ENCODE measurements at places on chromosomes 6 and 20. TPM values are rescaled to one million over a fixed set of nuclear protein-coding genes. Genes with fewer than 3 reads are reported as not detected.

- DNase-seq: no peak
These were observed 20.5 kb downstream of the CPNE5 start for GRCh38 chr6:36818756-36819155.

DNA sequence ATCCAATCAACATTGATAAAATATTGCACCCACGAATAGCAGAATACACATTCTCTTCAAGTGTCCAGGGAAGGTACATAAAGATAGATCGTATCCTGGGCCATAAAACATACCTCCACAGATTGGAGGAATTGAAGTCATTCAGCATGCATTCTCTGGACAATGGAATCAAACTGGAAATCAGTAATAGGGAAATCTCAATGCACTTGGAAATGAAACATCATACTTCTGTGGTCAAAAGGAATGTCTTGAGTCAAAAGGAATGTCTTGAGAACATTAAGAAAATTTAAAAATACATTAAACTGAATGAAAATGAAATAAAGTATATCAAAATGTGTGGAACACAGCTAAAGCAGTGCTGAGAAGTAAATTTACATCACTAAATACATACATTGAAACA is 138.8 kb downstream of the TFAP2A start:
- no peak for DNase-seq

GRCh38 chr6:29537714-29538403 is 21.7 kb downstream of the UBD start:
- DNase-seq: no peak

DNA sequence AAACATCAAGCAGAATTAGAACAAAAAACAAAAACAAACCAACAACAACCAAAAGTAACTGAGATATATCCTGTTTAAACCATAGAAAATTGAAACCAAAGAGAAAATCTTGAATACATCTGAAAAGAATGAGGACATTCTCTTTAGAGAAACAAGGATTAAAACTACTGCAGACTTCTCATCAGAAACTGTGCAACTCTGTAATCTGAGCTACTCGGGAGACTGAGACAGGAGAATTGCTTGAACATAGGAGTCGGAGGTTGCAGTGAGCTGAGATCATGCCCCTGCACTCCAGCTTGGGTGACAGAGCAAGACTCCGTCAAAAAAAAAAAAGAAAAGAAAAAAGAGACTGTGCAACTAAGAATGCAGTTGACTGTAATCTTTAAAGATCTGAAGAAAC is 153.4 kb downstream of the SYNDIG1 start:
- no peak for DNase-seq

DNA sequence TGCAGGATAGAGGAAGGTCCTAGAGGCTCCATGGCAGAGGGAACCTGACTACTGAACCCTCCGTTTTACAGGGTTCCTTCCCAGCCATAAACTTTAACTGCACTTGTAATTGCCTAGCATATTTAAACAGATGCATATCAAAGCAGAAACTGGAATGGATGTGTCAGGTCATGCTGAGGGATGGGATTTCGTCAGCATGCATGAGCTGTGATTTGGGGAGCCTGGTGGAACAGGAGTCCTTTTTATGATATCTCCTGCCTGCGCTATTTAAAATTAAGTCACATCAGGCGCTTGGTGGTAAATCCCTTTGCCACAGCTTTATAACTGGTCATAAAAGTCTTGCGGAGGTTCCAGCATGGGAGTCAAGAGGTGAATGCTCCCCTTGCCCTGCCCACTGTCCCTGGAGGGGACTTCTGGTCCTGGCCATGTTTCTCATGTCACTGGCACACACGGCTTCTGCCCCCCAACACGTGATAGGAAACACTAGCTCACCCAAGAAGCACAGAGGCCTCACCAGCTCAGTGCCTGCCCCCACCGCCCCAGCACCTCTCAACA is 26.0 kb upstream of the PCMTD2 start:
- DNase-seq: no peak

DNA sequence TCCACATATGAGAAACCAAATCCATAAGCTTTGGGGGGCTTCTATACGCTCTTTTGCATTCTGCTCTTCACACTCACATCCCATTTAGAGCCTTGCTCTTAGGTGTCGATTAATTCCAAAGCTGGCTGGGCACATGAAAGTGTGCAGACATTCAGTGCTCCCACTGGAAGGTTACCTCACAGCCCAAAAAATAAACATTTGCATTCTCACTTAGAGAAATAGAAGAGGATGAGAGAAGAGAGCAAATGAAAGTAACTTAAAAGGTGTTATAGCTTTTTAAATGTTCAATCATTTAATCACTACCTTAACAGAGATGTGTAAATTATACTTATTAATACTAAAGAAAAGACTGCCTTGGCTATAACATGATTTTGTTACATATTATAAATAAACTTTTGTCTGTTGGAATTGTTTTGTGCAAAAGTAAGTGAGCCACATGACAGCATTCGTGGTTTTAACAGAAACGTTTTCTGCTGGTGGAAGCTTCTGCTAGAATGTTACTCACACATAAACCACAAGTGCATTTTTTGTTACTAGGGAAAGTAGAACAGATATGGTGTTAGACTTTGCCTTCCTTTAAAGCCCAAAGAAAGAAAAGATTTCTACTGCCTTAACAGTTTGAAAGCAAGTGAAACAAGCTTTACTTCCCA is 116.7 kb downstream of the SIM1 start:
- no peak for DNase-seq

GRCh38 chr6:27066381-27066780 is 181.1 kb upstream of the PRSS16 start:
- DNase-seq: no peak

GRCh38 chr6:127971386-127971785 is 70.5 kb upstream of the THEMIS start:
- DNase-seq: no peak

GRCh38 chr20:36063916-36064657 is 90.5 kb upstream of the EPB41L1 start:
- DNase-seq: no peak

DNA sequence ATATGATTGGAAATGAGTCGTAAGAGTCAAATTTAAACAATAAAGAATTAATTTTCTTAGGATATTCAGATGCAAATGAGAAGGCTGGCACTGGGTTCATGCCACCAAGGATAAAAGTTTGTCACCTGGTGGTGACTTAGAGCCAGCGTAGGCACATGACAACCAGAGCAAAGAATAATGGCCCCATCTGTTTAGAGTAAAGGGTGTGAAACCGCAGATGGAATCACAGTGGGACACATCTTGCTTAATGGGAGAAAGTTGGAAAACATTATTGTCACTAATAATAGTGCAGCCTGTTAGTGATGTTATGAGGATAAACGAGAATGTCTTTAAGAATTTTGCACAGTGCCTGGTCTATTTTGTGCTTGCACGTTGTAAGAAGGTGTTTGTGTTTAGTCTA is 727.8 kb downstream of the QKI start:
- DNase-seq: no peak

GRCh38 chr6:139932671-139933070 is 558.2 kb upstream of the CITED2 start:
- DNase-seq: no peak

GRCh38 chr6:144758602-144759001 is 473.5 kb downstream of the UTRN start:
- DNase-seq: no peak

DNA sequence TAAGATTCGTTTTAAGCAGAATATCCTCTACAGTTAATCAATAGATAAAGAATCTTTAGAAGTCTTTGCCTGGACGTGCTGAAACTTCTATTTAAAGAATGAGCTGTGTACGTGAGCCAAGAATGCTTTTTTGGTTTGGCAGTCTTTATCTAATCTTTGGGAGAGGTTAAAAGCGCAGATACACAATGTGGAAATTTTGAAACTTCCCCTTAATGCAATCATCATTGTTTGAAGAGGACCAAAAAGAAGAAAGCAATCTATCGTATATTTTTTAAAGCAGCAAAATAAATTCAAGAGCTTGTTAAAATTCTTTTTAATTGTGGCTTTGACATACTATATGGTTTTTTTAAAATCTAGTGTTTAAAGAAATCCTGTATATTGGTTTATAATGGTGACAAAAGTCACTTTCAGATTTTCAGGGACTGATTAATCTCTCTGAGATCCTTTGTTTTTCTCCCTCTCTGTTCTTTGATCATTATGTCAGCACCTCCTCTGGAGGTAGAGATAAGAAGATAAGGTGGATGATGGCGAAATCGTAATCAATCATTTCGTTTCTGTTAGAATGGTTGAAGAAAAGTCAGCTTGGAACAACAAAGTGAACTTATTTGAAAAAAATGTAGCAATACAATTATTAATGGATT is 92.1 kb upstream of the FAM184A start:
- no peak for DNase-seq

Gene SPATA2
- total RNA-seq: 4.0 TPM

Gene RAB44
- not detected for total RNA-seq

GRCh38 chr20:47286681-47287080 is 69.8 kb downstream of the ZMYND8 start:
- DNase-seq: no peak

Gene CRISP2
- total RNA-seq: not detected

Gene GPLD1
- 0.35 TPM for total RNA-seq

DNA sequence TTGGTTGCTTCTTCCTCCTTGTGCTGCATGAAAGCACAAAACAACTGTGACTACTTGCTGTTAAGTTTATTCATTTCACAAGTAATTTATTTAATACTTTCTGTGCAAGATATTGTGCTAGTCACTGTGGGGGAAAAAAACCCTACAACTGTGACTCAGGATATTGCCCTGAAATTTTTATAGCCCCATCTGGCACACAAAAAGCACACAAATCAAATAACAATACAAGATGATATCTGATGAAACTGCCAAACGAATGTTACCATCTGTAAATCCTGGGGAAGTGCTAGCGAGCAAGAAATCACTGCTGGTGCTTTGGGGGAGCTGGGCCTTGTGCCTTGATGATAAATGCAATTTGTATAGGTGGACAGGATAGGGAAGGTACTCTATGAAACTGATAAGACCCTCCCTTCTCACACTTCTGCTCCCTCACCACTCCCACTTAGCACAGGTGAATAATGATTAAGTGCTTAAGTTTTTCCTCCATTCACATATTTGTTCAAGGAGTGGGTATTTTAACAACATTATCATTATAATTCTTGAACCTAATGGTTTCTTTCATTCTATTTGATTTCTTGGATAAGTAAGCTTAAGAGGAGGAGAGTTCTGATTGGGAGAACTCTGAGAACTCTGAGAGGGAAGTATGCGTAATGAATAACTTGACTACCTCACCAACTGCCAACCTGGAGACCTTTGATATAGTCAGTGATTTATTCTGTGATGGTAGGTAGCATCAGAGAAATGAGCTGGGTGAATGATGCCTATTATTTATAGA is 115.3 kb downstream of the RTN4IP1 start:
- DNase-seq: no peak

- no peak for DNase-seq
These were observed 132.6 kb upstream of the TBX18 start for GRCh38 chr6:84897011-84897410.

GRCh38 chr6:109490713-109491112 is 7.7 kb upstream of the ZBTB24 start:
- DNase-seq: no peak

DNA sequence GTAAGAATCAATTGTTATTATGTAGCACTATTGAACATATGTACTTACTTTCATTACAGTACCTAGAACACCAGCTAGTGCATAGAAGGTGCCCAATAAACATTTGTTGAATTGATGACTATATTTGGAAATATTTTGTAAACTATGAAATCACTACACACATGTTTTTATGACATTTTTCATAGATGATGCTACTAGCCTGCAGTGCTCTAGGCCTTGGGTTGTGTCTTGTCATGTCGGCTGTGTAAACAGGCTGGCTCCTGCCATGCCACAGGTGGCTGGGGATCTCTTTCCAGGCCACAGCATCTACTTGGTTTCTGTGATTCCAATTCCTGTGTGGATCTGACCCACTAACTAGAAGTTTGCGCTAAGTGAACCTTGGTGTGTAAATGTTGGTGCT is 43.3 kb upstream of the EDN1 start:
- no peak for DNase-seq

GRCh38 chr6:153059311-153059710 is 56.8 kb upstream of the MTRF1L start:
- DNase-seq: no peak

Gene GTPBP2
- total RNA-seq: 49.7 TPM

DNA sequence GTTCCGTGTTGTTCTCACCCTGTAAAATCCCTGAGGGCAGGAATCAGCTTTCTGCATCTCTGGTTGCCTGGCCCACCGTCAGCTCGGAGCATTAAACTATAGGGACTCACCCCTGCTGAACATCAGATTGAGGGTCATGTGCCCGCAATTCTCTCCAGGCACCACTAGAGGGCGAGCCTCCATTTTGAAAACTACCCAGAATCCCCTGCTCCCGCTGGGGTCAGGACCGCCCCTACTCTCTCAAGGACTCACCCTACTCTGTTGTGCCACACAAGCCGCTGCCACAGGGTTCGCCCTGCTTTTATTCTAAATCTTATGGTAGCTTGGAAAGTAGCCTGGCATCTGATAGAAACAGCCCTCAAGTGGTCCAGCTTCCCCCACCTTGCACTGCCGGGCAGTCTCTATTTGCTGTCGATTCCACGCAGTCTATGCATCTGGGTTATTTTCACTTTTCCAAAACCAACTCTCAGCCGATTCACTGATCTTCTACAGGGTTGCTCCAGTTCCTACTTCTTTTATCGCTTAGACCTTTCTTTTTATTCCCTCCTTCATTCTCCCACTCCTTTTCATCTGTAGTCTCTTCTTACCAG is 244.1 kb upstream of the QKI start:
- DNase-seq: no peak

DNA sequence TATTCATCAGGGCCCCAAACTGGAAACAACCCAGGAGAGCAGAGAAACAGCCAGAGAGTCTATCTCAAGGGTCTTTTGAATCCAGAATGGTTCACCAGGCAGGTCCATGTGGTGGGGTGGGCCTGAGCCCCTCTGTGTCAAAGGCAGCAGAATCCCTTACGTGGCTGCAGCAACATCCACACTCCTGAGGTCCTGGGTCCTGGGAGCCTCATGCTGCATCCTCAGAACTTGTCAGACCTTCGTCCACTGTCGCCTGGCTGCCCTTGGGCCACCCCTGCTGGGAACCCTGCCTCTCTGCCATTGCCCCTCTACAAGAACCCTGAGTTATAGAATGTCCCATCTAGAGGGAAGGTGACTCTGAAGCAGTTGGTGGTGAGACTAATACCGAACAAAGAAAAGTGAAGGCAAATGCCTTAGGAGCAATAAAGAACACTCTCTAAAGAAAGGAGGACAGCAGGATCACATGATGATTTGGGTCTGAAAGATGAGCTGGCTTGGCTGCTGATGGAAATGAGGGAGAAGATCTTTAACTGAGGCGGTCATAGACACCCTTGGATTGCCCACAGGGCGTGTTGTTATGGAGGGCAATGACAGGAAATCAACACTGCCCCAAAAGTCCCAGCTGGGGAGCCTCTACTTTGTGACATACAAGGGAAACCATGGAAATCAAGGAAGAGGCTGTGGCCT is 161.2 kb downstream of the SYNDIG1 start:
- no peak for DNase-seq

GRCh38 chr20:21513181-21513663 is 642 bp downstream of the NKX2-2 start:
- no peak for DNase-seq

GRCh38 chr20:44858606-44859360 is 26.7 kb upstream of the YWHAB start:
- DNase-seq: no peak

Gene PARD6B
- total RNA-seq: 4.7 TPM

Gene LPA
- 1.2 TPM for total RNA-seq
